RPMI7951 (cell line): ENCODE measurements at places on chromosomes 13 and 19.

DNA sequence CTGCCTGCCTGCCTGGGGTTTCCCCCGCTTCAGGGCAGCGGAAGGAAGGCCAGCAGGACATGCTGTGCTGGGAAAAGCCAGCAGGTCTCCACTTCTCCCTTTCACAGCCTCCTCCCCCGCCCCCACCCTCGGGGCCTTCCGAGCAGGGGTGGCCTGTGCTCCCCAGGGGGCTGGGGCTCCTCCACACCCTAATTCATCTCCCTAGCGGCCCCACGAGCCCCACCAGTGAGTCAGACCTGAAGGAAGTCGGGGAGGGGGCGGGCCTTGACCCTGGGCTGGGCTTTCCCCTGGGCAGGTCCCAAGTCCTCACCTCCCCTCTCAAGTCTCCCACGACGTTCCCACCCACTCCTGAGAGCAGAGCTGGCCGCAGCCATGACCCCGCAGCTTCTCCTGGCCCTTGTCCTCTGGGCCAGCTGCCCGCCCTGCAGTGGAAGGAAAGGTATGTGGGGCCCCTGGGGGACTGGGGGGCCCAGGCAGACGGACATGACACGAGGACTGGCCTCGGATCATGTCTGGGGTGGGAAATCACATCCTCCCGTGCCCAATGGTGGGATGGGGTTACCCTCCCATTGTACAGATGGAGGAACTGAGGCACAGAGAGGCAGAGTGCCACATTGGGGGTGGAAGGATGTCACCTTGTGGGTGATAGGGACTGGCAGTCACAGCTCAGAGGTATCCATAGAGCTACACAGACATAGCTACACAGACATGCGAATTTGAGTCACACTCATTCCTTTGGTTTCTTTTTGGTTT, at the start of gene EBI3:
TSS of gene EBI3 (plus strand) at position 345 of the 753 bp plus-strand sequence. CDS start at position 373, 28 bp downstream.
- peak; percentile 56 for DNase-seq

DNA sequence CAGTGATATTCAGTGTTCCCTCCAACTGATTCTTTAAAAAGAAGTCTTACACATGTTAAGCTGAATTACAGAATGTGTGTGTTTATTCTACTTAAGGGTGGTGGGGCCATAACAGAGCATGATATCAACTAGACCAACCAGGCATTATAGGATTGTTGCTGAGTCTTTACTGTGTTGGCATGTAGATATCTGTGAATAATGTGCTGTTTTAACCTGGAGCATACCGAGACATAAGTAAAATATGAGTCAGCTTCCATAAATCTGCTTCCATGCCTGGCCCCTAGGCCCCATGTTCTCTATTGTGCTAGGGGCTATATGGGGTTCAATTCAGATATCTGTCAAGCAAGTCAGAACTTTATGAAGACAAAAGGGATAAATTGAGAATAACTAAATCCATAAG, 295.7 kb downstream of the MTUS2 start:
- DNase-seq: no peak

GRCh38 chr13:50209631-50210030, 194.4 kb downstream of the KCNRG start:
- DNase-seq: no peak

GRCh38 chr13:42574011-42574410, at the start of gene TNFSF11:
Gene TNFSF11 (plus strand): TSS chr13:42574152. CDS start chr13:42574304, 152 bp downstream.
- DNase-seq: no peak

DNA sequence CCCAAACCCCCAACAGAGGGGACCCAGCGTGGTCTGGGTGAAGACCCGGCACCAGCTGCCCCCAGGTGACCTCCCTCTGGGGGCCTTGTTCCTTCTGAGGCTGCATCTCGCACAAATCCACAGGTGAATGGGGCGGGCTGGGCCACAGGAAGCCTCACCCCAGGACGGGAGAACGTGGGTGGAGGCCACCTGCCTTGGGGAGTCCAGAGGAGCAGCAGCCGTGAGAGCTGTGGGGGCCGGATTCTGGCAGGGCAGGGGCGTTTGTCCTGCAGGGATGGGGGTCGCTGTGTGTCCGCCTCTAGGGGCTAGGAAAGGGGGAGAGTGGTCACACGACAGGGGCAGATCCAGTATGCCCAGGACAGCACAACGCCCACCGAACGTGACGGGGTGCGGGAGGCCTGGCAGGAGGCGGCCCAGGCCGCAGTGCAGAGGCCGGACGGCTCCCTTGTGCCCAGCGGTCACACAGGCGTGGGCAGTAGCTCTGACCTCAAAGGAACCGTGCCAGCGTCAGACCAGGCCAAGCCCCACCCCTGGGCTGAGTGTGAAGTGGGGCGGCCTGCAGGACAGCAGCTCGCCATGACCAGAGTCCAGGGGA, 6.7 kb downstream of the POLR2E start:
- no peak for DNase-seq

DNA sequence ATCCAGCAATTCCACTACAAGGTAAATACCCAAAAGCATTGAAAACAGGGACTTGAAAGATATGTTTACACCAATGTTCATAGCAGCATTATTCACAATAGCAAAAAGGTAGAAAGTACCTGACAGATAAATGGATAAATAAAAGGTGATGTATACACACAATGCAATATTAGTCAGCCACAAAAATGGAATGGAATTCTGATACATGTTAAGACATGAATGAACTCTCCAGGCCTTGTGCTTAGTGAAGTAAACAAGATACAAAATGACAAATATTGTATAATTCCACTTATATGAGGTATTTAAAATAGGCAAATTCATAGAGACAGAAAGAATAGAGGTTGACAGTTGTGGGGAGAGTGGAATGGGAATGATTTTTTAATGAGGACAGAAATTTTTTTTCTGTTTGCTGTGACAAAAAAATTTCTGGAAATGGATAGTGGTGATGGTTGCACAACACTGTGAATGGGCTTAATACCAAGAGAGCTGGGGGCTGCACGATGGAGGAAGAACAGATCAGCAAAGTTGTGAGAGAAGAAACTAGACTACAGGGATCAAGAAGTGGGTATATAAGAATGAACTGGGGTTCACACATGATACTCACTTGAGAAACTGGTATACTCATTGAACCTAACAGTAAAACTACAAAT, 137.2 kb downstream of the MZT1 start:
- no peak for DNase-seq

GRCh38 chr19:42281827-42282762, 13.0 kb downstream of the CIC start:
- DNase-seq: peak; percentile 64

DNA sequence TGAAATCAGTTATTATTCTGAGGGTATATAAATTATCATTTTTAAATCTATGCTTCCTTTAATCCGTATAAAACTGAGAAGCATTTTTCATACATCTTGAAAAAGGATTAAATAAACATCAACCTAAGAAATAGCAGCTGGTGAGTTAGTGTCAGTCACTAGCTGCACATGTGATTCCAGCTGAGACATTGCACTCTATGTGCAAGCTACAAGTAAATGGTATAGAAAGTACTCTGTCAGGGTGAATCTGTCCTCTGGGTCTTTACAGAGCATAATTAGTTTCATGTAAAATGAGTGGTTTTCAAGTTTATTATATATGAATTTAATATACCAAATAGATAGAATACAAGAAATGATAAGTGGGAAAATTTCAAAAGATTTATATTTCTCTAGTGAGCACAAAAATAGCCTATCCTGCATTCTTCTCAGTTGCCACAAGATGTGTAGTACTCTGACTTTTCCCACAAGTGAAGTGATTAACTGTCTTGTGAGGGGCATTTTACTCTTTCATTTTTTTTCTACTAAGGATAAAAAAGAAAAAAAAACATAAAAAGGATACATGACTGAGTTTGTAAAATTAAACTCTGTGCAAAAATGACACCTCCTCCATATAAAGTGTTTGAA, 1372.1 kb downstream of the PCDH9 start:
- DNase-seq: no peak

DNA sequence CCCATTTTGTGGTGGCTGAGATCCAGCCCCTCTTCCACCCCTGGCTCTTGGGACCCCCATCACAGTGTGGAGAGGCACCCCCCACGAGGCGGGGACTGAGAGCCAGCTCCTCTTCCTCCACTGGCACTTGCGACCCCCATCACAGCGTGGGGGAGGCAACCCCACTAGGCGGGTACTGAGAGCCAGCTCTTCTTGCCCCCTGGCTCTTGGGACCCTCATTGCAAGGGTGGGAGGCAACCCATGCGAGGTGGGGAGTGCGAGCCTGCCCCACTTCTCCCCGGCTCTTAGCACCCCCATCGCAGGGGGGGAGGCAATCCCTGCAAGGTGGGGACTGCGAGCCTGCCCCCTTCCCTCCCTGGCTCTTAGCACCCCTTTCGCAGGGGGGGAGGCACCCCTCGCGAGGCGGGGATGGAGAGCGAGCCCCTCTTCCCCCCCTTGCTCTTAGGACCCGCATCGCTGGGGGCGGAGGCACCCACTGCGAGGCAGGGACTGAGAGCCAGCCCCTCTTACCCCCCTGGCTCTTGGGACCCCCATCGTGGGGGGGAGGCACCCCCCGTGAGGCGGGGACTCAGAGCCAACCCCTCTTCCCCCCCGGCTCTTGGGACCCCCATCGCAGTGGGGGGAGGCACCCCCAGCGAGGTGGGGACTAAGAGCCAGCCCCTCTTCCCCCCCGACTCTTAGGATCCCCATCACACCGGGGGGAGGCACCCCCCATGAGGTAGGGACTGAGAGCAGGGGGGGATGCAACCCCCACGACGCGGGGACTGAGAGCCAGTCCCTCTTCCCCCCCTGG, 364.6 kb upstream of the SPRY2 start:
- no peak for DNase-seq

GRCh38 chr13:37690361-37690760, 91.8 kb upstream of the POSTN start:
- peak; percentile 18 for DNase-seq

DNA sequence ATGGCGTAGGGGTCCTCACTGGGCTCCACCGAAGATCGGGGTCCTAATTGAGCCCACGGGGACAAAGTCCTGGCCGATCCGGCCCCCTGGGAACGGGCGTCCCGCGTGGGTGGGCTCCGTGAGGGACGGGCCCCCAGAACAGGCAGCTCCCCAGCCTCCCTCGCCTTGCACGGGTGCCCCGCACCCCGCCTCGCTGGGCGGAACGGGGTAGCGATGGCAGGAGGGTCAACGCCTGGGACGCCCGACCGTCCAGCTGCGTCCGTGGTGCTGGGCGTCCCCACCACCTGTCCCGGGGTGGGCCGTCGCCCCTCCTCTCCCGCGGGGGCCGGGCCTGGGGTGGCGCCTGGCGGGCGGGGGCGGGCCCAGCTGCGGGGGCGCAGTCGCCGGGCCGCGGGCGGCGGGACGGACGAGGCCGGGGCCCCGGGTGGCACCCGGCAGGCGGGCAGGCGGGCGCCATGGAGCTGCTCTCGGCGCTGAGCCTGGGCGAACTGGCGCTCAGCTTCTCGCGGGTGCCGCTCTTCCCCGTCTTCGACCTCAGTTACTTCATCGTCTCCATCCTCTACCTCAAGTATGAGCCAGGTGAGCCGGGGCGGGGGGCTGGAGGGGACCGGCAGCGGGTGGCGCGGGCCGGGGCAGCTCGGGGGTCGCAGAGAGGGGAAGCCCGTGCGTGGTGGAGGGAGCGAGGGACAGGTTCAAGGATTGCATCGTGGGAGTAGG, at the start of gene TMEM38A:
TSS of gene TMEM38A (plus strand) at position 377 of the 717 bp plus-strand sequence. CDS start at position 456, 79 bp downstream.
- peak; percentile 36 for DNase-seq

GRCh38 chr13:107961849-107962608, 253.3 kb downstream of the LIG4 start:
- DNase-seq: no peak
